ENCODE measurements at places on chromosomes 13 and 19.

DNA sequence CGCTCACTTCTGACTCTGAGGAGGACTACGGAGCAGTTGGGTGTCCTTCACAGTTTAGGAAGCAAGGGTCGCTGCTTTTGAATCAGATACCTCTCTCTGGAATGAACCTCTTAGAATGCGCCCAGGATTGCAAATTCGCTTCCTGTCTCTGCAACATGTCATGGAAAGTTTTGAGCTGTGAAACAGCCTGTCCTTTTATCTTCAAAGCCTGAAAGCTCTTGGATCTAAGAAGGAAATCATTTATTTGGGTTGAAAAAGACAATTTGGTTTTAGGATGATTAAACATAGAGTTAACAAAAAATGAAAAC, 134.1 kb downstream of the KATNAL1 start:
- no peak for DNase-seq

- DNase-seq: no peak
These were observed 3.7 kb upstream of the PDE4C start for GRCh38 chr19:18229915-18230314.

DNA sequence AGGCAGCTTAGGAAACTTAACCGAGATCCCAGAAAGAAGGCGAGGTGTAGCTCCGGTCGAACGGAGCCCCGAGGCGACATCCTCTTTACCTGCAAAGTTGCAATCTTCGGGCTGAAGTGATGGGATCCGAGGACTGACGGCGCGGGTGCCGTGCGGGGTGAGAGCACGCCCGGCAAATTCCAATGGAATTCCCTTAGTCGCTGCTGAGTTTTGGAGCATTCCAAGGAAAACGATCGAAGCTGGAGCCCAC, 141 bp downstream of the TRPC4 start:
- no peak for DNase-seq

DNA sequence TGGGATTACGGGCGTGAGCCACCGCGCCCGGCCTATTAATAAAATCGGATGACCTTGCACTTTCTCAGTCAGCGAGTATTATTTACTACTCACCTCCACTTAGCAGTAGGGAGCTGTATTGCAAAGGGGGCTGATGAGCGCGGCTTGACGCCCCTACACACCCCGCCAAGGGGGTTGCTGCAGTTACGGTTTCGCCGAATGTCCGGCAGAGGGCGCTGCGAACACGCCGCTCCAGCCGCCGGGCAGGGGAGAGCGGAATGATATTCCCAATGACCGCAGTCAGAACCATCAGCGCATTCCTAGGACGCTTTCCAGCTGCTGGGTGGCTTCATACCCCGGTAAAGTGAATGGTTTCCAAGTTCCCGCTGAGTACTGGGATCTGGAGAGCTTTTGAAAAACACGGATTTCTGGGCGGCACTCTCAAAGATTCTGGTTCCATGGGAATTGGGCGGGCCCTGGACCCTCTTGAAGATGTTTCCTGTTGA, 30.0 kb upstream of the TPT1 start:
- peak; percentile 65 for DNase-seq

GRCh38 chr19:3771000-3771905, 775 bp downstream of the RAX2 start:
- no peak for DNase-seq

DNA sequence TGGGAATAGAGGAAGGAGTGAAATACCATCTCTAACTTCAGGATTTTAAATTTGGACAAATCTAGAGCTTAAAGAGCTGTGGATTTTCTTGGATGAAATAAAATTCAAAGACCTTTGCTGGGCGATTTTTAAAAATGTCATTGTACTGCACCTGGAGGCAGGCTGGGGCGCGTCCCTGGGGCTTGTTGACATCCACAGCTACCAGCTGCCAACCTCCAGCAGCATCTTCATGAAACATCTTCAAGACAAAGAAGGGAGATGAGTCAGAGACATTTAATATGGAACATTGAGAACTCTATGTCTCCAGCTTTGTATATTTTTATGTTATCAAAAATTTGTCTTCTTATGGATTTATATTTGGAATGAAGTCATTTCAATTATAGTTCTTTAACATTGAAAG, 132.5 kb downstream of the NALCN start:
- DNase-seq: no peak

DNA sequence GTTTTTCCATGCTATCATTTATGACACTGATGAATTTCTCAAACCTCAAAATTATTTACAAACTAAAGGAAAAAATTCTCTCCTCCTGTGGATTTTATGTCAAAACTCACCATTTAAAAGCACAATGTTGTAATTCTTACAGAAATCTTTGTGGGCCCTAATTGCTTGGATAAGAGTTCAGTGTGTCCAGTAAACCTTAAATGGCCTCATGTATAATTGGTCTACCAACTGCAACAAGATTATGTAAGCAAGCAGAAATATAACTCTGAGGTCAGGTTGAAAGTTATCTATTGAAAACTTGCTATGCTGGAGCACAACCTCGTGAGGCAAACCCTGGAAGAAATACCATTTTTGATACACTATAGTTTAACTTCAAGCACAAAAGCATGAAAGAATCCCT, 22.0 kb downstream of the VWA8 start:
- no peak for DNase-seq
